ENCODE measurements at places on chromosomes 11 and 22.

DNA sequence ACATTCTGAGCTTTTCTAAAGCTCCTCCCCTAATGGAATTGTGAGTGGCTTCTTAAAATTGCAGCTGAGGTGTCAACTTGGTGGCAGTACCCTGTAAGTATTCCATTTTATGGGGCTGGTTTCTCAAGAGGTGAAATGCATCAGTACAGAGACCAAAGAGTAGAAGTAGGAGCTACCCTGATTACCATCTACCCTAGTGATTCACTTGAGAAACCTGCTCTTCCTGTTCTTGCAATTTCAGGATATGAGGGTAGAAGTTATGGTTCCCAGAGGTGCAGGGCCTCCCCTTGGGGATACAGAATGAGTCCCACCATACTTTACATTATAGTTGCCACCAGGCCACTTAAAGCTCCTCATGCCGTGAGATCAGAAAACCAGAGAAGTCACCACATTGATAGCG lies 944.6 kb downstream of the OPCML start:
- DNase-seq: no peak

DNA sequence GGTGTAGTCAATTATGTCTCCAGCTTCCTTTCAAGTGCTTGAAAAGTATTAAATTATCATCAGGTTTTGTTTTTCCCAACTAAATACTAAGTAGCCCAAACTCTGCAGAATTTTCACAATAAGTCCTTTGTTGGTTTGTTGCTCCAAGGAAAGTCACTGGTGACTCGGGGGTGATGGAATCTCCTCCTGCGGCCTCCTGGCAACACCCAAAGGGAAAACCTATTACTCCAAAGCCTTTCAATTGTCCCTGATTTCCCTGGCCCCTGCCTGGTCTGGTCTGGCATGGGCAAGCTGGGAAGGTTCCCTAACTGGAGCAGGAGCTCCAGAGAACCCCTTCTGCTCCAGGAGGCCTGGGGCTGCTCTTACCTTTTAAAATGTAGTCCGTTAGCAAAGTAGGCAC lies 47.9 kb downstream of the FEZ1 start:
- no peak for DNase-seq

GRCh38 chr11:91998481-91998880 lies 226.1 kb upstream of the FAT3 start:
- no peak for DNase-seq

DNA sequence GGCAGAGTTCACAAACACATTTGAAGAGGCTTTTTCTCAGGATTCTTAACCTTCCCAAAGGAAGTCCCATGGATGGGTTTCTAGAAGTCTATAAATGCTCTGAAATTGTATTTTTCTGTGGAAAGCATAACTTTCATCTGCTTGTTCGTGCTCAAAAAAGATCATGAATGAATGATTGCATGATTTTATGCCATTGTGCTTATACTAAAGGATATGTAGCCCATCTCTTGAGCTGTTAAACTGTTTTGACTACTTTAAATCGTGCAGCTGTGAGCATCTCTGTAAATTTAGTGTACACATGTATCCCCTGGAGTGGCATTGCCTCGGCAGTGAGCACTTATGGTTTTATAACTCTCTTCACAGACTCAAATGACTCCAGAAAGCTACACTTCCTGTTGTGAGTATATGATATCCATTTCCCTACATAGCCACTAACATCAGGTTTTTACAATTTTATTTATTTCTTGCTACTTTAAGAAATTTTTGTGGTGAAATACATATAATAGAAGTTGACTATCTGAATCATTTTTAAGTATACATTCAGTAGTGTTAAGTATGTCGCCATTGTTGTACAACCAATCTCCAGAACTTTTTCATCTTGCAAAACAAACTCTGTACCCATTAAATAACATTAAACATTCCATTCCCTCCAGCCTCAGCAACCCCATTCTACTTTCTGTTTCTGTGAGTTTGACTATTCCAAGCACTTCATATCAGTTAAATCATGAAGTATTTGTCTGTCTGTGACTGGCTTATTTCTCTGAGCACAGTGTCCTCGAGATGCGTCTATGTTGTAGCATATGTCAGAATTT lies 8.0 kb downstream of the NEAT1 start:
- no peak for DNase-seq

DNA sequence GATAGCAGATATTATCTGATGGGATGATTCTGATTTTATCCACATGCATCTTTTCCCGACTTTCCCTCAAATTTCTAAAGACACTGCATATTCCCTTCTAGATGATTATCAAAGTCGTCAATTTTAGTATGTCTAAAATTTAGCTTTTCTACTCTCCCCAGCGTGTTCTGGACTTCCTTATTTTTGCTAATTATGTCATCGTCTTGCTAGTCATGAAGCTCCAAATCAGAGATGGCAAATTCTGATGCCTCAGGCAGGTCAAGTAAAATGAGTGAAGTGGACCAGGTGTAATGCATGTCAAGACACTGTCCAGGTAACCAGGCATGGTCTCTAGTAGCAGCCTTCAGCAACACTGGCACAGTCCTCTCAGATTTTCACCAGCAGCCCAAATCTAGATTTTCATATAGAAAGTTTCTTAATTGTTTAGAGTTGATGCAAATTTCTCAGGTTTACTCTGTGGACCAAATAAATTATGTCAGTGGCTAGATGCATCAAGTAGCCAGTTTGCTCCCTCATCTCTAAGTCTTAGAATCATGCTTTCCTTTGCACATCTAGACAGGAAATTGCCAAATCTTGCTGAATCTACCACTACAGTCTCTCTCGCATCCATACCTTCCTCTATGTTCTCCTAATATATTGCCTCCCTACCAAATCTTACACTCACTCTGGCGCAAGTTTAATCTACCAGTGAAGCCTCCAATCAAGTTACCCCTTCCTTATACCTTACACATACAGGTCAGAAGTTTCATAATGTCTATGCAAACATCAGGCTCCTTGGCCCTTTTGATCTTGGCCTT lies 10.6 kb downstream of the HSD17B12 start:
- DNase-seq: no peak

- DNase-seq: no peak
These were observed 51.3 kb upstream of the DRD2 start for GRCh38 chr11:113526521-113526920.

DNA sequence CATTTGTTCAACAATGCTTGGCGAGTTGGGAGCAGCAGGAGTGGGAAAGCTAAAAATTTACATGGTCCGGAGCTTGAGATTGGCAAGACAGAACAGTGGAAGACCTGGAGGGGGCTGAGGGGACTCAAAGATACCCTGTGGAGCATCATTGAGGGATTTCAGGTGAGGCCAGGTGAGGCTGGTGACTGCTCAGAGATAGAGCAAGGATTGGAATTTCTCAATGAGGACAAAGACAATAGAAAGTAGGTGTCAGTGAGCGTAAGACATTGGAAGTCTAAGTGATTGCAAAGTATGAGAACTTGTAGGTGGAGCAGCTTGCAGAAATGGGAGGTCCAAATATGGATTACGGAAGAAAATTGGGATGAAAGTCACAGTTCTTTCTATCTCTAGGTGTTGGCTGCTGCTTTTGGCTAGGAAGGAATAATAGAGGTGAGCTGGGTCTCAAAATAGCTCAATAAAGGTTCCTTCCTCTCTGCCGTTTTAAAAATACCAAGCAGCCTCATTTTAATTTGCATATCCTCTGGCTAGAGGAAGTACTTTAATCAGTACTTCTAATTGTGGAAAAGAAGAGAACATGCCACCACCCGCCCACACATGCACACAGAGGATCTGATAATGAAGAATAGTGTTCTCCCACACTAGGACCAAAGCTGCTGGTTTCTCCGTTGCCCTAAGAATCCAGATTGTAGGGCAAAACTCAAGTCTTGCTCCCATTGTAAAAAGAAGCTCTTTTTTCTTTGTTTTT lies 41.8 kb upstream of the SORL1-AS1 start:
- no peak for DNase-seq

DNA sequence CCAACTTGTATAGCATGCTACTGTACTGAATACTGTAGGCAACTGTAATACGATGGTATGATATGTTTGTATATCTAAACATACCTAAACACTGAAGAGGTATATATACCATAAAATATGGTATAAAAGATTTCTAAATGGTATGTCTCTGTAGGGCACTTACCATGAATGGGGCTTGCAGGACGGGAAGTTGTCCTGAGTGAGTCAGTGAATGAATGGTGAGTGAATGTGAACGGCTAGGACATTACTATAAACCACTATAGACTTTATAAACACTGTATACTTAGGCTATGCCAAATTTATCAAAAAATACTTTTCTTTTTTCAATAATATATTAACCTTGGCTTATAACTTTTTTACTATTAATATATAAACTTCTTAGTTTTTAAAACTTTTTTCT lies 66.8 kb downstream of the ZC3H12C start:
- DNase-seq: no peak

DNA sequence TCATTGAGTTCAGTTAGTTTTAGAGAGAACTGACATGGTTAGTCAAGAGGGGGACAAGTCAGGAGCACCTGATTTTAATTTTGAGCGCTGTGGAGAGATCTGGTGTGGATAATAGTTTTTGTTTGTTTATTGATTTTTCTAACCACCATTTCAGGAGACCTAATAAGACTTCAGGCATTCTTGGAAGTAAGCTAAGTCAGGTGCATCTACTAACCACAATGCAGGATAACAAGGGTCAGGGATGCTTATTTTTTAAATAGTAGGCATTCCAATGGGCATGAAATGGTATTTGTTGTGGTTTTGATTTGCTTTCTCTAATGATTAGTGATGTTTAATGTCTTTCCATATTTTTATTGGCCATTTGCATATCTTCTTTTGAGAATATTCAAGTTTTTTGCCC lies 212.1 kb downstream of the NAV2 start:
- DNase-seq: no peak

DNA sequence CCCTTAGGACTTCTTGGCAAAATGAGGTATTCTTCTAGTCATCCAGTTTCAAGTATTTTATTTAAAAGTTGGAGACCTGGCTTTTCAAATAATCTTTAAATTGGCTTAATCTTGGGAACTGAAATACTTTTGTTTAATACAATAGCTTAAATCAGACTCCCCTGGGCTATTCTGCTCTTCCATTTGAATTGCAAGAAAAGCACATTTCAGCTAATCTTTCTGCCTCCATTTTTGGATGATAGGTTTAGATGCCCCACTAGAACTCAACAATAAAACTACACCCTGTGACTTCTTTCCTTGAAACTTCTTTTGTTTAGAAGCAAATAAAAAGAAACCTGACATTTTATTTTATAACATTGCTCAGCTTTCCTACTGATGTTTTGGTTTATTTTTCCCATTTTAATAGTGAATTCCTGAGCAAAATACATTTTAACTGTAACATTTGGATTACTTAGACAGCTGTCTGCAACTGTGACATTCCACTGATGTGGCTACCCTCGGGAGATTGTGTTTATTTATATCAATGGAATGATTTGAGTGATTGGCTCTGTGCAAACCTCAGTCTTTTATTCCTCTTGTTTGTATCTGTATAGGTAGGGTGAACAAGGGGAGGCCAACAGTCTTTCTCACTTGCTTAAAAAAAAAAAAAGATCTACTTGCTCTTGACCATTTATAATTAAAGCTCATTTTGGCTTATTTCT lies 1045.8 kb upstream of the CNTN5 start:
- no peak for DNase-seq

DNA sequence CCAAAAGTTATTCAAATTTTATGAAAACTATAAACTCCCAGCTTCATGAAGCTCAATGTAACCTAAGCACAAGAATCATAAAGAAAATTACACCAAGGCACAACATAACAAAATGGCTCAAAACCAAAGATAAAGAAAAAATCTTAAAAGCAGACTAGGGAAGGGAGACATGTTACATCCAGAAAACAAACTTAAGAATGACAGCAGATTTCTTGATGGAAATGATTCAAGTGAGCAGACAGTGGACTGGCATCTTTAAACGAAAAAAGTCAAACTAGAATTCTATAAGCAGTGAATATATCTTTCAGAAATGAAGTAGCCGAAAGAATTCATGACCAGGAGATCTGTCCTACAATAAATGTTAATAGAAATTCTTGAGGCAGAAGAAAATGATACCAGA lies 75.6 kb downstream of the SHANK2 start:
- DNase-seq: no peak

DNA sequence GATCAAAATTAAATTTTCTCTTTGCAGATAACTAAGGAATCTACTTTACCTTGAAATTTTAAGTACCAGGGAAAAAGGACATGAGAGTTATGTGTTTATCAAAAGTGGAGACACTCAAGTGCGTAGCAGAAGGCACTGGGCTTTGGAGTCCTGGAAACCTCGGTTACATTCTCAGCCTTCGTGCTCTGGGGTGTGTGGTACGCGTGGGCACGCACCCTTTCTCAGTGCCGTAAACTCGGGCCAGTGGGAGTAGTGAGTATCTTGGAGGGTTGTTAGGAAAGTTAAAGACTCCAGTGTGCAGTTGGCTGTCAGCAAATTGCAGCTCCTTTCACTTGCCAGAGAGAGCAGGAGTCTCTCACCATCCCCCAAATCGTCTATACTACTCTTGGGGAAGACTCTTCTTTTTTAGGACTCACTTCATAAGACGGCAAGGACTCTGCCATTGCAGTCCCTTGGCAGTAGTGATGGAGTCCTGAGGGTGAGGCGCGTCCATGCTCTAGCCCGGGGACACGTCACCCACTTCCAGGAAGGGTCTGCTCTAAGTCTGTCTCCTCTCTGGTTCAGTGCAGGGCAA lies 171.8 kb downstream of the TBC1D22A start:
- no peak for DNase-seq

- no peak for DNase-seq
These were observed 17.9 kb upstream of the SESN3 start for GRCh38 chr11:95248666-95249467.

DNA sequence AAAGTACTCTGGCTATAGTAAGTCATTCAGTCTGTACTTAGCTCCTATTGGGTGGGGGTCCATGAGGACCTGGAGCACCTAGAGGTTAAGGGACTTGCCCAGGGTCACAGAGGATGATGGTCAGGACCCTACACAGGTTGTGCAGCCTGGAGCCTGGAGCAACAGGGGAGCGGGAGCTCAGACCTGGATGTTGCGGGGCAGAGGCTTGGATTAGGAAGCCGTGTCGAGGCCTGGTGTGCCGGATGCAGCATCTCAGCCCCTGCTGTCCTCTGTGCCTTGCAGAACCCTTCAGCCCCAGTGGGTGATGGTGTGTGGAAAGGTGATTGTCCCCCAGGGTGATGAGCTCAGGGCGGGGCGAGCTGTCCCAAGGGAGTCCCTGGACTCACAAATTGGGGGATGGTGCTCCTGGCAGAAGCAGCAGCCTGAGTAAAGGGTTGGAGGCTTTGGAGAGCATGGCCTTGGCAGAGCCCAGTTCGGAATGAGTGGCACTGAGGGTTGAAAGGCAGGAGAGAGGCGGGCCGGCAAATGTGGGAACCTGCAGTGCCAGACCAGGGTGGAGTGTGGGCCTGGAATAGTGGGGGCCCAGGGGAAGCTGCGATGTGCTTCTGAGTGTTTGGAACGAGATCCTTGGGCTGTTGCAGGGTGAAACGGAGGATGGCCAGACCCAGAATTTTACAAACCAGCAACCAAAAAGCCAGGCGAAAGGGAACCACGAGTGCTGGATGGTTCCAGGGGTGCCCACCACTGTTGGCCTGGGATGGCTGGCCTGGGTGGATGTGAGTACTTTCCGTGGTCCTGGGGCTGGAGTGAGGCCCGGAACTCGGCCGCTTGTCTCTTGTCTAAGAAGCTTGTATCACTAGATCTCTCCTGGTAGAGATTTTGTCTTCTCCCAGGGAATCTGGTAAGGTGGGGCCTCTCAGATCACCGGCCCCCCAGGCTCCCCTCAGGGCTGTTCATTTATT lies 2.9 kb downstream of the TPCN2 start:
- DNase-seq: no peak

All from posterior vena cava (tissue), 2 donors.